NCI-H1105 (cell line): ENCODE measurements at places on chromosomes 11 and 22.

GRCh38 chr11:130652671-130653335, 204.4 kb downstream of the ADAMTS15 start:
- DNase-seq: no peak

GRCh38 chr22:45896153-45896951, 80.6 kb downstream of the WNT7B start:
- DNase-seq: no peak

DNA sequence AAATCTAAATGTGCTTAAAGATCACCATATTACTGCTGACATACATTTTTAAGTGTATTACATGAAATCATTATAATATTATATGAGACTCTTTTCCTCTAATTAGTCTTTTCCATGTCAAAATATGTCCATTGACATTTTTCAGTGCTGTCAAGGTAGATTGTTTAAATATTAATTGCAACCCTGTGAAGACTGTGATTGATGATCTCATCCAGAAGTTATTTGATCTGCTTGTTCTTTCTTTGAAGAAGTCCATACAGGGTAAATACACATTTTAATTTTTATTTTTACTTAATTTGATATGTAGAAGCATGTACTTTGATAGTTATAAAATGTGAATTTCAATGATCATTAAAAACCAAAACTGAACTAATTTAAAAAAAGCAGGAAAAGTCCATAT, 38.4 kb downstream of the DYNC2H1 start:
- no peak for DNase-seq

GRCh38 chr11:48055292-48056132, 75.2 kb downstream of the PTPRJ start:
- no peak for DNase-seq

GRCh38 chr11:11584530-11584810, 37.3 kb downstream of the GALNT18 start:
- DNase-seq: no peak

- peak; percentile 65 for DNase-seq
Measured at GRCh38 chr22:33921525-33922348, 1.5 kb upstream of the LARGE1 start.

DNA sequence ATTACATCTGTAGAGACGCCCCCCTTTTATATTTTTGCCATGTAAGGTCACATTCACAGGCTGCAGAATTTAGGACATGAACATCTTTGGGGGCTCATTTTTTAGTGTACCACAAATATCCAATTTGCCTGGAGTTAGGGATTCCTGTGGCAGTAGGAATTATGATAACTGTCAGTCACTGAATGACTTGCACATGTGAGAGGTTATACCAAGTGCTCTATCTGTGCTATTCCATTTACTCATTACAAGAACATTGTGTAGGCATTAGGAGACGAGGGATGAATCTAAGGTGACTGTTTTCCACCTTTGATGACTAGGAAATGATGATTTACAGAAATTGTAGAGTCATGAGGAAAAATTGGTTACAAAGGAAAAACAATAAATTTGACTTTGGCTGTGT, 79.3 kb downstream of the LIF start:
- no peak for DNase-seq

DNA sequence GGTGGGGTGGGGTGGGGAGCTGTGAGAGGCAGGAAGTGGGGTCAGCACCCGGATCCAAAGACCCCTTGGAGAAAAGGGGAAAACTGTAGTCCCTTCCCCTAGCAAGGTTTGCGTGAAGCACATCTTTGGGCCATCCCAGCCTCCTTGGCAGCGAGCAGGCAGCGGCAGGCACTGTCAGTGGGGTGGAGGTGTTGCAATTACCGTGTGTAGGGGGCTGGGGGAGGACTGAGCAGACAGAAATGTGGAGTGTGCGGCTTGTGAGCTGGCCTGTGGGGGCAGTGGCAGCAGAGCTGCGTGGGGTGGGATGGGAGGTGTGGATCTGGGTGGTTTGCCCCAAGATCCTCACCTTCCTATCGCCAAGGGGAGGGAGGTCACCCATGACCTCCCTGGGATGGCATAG, 16.4 kb downstream of the DAGLA start:
- no peak for DNase-seq

DNA sequence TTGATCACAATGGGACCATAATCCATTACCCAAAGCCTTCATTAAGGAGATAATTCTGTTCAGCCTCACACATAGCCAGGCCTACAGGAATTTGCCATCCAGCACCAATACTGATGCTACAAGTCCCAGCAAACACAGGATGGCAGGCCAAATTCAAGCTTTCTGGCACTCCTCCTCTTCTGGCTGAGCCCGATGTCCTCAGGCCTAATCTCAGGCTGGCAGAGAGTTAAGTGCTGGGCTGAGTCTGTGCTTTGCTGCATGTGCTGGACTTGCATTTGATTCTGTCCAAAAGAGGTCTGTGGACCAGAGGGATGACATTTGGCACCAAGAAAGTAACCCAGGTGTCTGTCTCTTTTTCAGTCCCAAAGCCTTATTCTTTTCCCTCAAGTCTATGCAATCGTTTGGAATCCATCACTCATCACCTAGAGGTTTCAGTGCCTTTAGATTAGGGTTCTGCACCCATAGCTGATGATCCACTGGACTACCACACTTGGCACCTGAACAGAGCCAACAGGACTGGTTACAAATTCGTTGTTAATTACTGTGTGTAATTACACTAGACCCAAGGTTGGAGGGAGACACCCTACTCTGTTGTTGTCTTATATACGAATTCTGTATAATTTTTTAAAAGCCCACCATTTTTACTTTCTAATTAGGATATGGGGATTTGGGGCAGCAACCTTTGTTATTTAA, 19.4 kb upstream of the LIN7C start:
- no peak for DNase-seq

GRCh38 chr22:50730941-50731661, 6.9 kb upstream of the ACR start:
- no peak for DNase-seq

- no peak for DNase-seq
Measured at GRCh38 chr11:94883878-94884277, 89.5 kb downstream of the CWC15 start.

DNA sequence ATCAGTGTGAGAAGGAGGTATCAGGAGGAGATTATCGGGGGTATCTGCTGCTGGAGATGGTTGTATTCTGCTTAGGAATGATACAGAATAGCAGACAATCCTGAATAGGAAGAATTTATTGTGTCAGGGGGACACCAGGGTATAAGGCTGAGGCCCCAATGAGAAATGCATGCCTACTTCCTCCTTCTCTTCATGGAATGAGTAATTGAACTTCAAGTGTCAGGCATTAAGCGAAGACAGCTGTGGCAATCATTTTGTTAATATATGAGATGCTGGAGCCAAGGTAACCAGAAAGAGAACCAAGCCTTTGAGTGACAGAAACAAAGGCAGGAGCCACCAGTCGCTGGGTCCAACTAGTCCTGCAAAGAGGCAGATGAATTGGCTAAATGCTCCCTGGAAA, 49.1 kb downstream of the KIRREL3 start:
- DNase-seq: no peak

DNA sequence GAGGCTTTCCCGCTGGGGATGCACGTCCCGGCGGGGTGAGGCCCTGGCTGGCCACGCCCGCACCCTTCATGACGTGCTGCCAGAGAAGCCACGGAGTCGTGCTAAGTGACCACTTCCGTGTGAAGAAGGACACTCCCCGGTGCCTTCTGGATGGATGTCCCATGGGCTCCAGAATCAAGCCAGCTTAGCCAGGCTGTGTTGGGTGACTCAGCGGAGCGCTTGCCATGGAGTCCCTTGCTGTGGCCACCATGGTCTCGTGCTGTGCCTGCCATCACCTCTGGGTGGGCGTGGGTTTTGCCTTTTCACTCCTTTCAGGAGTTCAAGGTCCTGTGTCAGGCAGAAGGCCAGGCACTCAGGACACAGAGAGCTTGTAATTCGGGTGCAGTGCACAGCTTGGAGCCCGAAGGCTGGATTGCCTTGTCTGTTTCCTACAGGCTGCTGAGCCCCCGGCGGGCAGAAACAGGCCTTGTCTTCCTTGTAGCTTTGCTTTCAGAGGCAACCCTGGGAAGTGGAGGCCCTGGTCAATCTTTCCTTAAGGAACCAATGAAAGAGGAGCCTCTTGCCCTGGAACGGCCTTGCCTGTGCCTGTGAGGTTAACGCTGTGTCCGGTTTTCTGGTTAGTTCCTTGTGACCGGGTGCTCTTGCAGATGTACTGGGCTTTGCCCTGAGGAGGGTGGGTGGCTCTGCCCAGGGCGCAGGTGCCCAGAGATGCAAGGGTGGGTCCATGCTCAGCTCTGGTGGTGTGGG, 268.6 kb downstream of the TBC1D22A start:
- no peak for DNase-seq

DNA sequence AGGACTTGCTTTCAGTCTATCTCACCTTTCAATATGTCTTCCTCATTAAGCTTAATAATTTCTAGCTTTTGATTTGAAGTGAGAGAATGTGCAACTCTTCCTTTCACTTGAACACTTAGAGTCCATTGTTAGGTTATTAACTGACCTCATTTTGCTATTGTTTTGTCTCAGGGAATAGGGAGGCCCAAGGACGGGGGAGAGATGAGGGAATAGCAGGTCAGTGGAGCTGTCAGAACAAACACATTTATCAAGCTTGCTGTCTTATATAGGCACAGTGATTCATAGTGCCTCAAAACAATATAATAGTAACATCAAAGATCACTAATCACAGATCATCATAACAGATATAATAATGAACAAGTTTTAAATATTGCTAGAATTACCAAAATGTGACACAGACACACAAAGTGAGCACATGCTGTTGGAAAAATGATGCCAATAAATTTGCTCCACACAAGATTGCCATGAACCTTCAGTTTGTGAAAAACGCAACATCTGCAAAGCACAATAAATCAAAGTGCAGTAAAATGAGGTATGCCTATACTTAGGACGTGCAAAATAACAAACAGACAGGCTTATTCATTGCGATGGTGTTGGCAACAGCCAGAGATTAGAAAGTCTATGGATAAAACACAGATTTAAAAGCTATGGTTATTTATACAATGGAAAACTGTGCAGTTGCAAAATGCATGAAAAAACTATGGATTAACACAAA, 106.3 kb upstream of the TEAD1 start:
- no peak for DNase-seq

- no peak for DNase-seq
Measured at GRCh38 chr11:133988686-133989410, 32.1 kb upstream of the IGSF9B start.

GRCh38 chr11:120197977-120198376, 12.9 kb upstream of the OAF start:
- no peak for DNase-seq

DNA sequence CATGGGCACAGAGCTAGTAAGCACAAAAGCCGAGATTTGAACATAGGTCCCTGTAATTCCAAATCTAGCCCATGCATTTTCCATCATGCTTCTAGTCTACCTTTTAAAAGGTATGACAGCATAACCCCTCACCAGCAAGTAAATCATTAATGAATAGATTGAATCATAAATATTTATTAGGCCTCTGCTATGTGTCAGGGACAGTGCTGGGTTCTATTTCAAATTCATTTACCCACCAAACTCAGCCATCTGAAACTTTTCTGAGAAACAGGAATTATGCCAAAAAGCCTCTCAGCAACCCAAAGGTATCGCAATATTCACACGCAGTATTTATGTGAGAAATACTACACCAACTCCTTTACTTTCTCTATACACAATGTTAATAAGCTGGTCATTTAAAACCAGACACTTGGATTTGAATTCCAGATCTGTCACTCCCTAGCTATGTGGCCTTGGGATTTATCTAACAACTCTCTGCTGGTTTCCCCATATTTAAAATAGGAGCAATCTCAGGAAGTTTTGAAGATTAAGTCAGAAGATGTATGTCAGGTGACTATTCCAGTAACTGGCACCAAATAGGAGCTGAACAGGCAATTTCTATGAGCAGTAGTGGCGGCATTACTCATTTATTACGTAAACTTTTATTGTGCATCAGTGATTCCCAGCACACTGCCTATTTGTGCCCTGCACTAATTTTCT, 191.4 kb downstream of the TENM4 start:
- DNase-seq: no peak

- no peak for DNase-seq
Measured at GRCh38 chr11:126059238-126059781, 3.4 kb downstream of the CDON start.

GRCh38 chr11:121221496-121222200, 70.9 kb upstream of the SC5D start:
- no peak for DNase-seq

GRCh38 chr11:73310661-73311393, 2.8 kb downstream of the ARHGEF17 start:
- no peak for DNase-seq

DNA sequence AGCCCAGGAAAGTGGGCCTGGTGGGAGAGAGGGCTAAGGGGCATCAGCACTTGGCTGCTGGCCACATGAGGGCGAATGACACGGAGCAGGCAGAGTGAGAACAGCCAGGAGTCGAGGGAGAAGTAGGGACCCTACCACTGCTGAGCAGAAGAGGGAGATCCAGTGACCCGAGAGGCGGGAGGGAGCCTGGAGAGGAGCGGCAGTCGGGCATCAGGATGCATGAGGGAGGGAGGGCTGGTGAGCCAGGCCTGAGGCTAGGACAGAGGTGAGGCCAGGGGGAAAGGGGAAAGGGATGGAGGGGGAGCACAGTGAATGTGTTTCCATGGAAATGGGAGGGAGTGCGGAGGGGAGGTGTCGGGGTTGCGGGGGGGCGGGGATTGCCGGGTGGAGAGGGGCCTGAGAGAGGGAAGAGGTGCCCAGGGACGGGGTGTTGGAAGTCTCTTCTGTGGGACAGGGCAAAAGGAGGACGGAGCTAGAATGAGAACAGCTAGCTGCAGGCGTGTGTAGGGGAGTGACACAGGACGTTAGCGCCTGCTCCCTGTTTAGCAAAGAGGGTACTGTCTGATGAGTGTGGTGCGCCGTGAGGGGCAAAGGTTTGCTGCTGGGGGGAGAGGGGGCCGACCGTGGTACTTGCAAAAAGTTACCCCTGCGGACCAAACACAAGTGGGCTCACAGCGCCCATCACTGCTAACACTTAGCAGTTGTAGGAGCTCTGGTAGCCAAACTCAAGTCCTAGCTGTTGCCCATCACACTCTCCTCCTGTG, 37.1 kb upstream of the WNT11 start:
- no peak for DNase-seq

- DNase-seq: peak; percentile 78
Measured at GRCh38 chr11:71183878-71184277, 68.5 kb downstream of the SHANK2 start.
